ENCODE measurements at places on chromosomes 2 and 18.

DNA sequence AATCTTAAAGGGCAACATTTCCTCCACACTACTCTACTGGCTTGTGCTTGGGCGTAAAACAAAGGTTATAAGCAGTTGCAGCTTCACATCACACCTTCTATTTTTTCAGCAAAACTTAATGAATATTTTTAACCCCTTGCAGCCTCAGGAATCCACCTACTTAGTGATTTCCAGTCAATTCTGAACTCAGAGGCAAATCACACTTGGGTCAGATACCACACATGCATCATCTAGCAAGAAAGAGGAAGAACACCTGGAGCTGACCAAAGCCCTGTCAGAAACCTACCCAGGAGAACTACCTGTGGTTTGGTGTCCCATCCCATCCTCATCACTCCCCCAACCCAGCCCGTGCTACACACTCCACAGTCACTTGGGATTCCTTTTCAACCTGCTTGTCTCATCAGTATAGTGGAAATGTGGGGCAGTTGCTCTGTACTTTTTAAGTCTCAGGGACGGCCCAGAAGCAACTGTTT is 25.5 kb downstream of the PIAS2 start:
- DNase-seq: no peak

GRCh38 chr18:36663312-36663711 is 165.5 kb downstream of the TPGS2 start:
- DNase-seq: no peak

DNA sequence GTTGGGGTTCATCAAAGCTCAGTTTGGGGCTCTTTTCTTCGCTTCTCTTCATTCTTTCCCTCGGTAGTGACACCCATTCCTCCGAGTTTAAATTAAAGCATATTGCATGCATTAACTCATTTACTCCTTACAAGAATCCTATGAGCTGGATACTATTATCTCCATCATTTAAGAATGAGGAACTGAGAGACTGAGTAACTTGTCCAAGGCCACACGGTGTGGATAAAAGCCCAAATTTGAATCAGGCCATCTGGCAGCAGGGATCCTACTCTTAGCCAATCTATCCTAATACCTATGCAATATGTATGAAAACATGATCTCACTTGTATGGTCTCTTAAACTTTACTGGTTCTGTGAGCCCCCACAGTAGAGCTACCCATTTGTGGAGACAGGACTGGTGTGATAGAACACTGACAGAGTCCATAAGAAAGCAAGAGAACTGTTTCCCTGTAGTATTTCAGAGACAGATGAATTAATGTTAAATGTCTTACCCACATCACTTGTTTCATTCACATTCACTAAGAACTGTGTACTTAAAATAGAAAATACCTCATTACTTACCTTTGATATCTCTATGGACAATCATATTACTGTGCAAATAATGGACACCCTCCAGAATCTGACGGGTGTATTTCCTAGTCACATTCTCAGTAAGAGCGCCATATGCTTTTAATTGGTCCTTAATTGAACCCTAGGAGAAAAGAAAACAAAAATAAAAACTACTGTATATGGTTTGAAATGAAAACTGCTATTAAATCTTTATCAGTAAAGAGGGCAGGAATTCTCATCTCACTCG is 20.4 kb upstream of the ERCC3 start:
- DNase-seq: no peak

GRCh38 chr2:98294711-98295110 is 51.5 kb upstream of the CNGA3 start:
- no peak for DNase-seq

DNA sequence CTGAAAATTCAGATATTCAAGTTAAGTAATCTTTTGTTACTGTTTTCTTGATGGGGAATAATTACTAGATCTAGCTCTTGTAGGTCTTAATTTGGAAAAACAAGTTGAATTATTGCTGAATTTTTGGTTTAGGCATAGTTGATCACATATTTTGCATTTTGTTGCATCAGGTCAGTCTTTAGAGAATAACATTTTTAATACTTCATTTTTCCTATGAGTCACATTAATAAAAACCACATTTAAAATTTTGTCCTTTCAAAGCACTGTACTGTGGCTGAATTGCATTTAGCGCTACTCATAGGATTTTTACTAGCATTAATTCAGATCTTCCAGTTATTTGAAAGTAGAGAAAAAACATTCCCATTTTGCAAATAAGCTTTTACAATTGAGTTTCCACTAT is 23.2 kb downstream of the MAP4K4 start:
- DNase-seq: no peak

GRCh38 chr2:163210430-163210918 is 371.9 kb upstream of the KCNH7 start:
- no peak for DNase-seq

DNA sequence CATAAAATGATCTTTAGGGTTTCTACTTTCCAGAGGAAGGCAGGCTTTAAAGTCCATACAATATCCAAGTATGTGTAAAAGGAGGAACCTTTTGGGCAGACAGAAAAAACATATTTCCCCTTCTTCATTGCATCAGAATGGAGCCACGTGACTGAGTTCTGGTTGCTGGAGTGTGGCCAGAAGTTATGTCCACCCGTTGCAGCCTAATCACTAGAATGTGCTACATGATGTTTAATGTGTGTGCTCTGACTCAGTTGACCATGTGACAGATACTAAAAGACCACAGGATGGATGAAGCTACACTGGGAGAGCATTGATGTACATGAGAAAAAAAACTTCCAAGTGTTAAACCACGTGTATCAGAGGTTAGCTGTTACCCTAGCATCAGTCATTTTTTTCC is 460.9 kb downstream of the RIT2 start:
- DNase-seq: no peak

- DNase-seq: no peak
These were observed 14.1 kb downstream of the LAMA3 start for GRCh38 chr18:23703057-23703986.

GRCh38 chr2:170146784-170147183 is 31.2 kb upstream of the MYO3B start:
- DNase-seq: no peak

DNA sequence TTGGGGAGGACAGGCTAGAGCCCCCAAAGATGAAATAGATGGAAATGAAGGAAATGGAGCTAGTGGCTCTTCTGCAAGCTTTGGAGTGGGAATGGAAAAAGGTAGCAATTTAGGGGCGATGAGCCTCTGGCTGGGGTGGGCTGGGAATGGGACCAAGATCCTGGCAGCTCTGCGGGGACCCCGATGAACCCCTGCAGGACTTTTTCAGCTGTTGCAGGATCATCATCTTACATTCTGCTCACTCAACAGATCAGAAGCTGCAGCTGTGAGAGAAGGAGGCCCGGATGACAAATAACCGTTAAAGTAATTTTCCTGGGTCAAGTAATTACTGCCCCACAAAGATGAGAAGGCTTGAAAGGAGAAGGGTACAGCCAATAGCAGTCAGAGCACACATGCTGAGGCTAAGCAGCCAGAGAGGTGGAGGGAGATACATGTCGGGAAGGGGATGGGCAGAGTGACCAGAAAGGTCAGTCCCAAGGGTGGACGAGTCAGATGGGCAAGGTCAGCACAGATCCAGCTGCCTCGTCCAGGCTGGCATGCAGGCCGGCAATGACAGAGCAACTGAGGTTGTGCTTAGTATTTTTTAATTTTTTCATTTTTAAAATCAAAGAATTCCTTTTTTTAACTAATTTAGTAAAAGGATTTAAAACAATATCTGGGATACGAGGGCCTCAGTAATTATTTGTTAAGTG is 245.0 kb upstream of the RAB6C start:
- no peak for DNase-seq

GRCh38 chr2:86787736-86788135 is 3.0 kb downstream of the CD8A start:
- DNase-seq: no peak

- no peak for DNase-seq
These were observed 302.1 kb downstream of the HRH4 start for GRCh38 chr18:24762511-24762910.

DNA sequence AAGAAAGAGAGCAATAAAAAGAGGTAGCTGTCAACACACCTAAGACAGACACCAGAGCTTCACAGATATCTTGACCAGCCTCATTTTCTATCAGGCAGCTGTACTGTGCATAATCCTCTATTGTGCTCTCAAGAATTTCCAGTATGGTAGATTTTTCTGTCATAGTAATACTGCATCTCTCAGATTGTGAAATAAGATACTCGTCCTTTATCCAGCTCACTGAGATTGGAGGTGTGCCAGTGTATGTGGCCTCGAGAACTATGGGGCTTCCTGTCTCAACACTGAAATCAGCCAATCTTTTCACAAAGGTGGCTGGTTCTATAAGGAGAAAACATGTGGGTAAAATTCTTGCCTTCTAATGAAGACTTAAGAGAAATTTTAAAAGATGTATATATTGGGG is 88.9 kb downstream of the TTN start:
- no peak for DNase-seq

DNA sequence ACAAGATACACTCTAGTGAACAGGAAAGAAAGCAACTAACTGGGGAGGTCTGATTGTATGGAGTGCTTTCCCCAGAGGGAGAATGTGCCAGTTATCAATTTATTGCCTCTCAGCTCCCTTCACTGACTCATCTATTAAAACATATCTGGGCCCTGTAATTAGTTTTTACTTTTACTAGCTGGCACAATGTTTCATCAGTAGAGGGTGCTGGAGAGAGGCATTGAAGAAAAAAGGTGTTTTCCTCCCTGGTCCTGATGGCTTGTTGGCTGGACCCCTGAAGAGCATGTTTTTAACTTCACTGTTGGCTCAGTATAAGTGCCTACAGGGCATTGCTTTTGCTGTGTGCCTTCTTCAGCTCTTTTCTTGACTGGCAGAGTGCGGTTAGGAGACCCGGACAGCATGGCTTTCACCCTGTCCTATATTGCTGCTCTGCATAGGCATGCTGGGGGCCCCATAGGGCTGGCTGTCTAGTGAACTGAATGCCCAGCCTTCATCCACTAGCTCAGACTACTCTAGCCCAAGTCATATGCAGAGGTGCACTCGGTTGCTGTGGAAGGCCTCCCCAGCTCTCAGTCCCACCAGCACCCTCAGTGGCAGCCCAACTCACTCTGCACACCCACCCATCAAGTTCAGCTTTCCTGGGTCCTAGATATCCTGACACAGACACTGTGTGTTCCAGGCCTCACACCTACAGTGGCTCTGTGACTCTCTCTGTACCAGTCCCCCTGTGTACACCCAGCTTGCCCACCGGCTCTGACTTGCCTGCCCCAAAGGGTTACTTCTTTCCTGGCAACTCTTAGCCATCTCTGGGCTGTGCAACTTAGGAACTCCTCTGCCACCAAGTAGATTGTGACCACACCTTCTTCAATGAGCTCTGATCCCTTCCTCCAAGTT is 62.3 kb upstream of the ACYP2 start:
- DNase-seq: no peak

GRCh38 chr2:88880441-88880953 is 189.0 kb downstream of the RPIA start:
- DNase-seq: no peak

- no peak for DNase-seq
These were observed 719.7 kb upstream of the ACVR2A start for GRCh38 chr2:147125145-147125544.

GRCh38 chr2:58720770-58721697 is 479.9 kb upstream of the FANCL start:
- DNase-seq: no peak

- DNase-seq: no peak
These were observed 181.9 kb downstream of the RTP5 start for GRCh38 chr2:242051463-242051862.

GRCh38 chr18:8107426-8107825 is 501.8 kb upstream of the RAB12 start:
- DNase-seq: no peak

DNA sequence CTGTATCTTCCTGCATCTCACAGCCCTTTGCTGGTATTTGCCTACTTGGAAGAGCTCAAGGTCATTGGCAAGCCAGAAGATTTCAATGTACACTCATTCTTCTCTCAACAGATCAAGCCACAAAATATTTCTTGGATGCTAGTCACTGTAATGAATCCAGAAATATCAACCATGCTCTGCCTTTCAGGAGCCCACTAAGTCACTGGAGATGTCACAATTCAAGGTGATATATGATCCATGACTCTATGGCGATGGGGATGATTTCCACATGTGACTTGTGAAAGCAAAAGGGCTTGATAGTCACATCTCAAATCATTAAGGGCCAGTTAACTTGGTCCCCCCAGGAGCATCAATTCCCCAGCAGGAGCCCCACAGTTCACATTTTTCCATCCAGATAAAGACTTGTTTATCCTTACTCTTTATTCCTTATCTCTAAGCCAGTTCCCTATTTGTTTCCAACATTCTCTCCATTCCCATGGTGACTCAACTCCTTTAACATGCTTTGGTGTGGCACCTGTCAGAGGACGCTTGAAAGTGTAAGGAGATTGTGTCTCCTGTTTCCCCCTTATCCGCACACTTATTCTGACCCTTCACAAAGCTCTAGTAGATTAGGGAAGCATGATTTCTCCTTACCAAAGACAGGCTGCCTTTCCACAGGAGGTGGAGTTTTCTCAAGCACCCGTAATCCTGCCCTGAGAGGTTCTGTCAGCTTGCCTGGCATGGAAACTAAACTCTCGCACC is 15.8 kb downstream of the PKDCC start:
- DNase-seq: no peak

Data from stimulated activated CD8-positive, alpha-beta memory T cell treated with anti-CD3 and anti-CD28 coated beads, Interleukin-2, amount 100 ng/mL, for 1 hour (primary cell).